Activated CD4-positive, alpha-beta T cell treated with anti-CD3 and anti-CD28 coated beads, Interleukin-2, amount 10 ng/mL, durations not matched to agents 7 days and 5 days (primary cell): ENCODE measurements at places on chromosomes 2 and 18. TPM values are rescaled to one million over a fixed set of nuclear protein-coding genes. Genes with fewer than 3 reads are reported as not detected.

- DNase-seq: no peak
These were observed 40.4 kb upstream of the NETO1 start for GRCh38 chr18:72908181-72908580.

DNA sequence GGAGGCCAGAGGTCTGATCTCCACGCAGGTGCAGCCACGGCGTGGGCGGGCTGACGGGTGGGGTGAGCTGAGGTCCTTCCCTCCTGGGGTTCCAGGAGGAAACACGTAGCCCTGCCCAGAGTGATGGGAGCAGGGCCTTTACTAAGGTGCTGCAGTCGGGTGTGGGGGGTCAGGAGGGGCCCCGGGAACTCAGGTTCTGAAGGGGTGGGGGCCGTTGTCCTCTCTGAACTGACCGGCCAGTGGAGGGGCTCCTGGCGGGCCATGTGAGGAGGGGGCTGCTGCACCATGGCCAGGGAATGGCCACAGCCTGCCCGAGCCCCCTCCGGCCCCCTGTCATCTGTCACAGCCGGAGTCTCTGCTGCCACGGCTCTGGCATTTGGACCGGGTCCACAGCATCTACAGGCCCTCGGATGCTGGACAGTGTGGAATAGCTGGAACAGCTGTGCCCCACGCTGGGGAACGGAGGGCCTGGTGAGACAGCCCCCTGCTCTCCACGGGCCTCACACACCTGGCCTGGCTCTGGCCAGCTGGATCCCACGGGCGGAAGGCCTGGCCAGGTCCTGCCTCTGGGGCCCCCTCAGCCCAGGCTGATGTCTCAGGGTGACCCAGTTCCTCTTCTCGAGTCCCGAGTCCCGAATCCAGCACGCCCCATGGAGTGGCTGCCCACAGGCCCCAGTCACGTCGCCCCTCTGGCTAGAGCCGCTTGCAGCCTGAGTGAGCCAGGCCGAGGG is 145.6 kb upstream of the GPC1 start:
- no peak for DNase-seq

DNA sequence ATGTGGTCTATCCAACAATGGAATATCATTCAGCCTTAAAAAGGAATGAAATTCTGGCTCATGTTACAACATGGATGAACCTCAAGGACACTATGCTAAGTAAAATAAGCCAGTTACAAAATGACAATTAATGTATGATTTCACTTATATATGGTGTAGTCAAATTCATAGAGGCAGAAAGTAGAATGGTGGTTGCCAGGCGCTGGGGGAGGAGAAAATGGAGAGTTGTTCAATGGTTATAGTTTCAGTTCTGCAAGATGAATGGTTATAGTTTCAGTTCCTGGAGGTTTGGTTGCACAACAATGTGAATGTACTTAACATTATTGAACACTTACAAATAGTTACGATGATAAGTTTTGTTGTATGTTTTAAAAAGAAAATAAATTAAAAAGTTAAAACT is 79.2 kb upstream of the IL1R2 start:
- no peak for DNase-seq

- no peak for DNase-seq
These were observed 87.4 kb downstream of the STK39 start for GRCh38 chr2:168159754-168160585.

GRCh38 chr2:158984604-158985135 is 16.2 kb downstream of the TANC1 start:
- DNase-seq: no peak

Gene GKN1
- total RNA-seq: not detected

Gene ALPG
- not detected for total RNA-seq

DNA sequence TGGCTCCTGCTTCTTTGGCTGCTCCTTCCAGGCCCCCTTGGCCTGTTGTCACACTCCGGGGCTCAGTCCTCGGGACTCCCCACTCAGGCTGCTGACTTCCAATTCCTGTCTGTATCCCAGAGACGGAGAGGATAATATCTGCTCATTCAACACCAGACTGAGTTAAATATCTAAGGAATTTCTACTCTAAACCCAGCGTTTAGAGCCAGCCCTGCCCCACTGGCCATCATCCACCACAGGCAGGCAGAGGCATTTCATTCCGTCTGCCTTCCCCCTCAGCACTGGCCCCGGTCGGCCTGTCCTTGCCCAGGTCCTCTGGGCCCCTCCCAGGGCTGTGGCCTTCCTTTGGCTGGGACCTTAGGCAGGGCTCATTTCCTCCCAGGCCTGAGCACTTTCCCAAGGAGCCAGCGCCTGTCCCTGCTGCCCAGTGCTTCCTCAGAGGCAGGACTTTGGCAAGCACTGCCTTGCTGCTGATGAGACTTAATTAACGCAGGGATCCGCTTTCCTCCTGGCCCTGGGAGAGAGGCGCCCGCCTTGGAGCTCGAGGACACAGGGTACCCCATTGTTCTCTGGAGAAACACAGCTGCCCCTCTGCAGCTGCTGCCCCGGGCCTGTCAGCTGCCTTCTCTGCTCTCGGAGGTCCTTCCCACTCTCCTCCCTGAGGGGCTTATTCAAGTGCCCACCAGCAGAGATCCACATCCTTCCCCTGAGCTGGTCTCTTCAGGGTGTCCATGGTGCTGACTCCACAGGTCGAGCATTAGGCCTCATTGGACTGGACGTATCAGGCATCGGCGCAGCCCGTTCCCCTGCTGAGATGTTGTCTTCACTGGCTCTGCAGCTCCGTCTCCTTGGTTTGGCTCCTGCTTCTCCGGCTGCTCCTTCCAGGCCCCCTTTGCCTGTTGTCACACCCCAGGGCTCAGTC is 42.8 kb downstream of the ATOH8 start:
- no peak for DNase-seq

Gene FN1
- 0.44 TPM for total RNA-seq

DNA sequence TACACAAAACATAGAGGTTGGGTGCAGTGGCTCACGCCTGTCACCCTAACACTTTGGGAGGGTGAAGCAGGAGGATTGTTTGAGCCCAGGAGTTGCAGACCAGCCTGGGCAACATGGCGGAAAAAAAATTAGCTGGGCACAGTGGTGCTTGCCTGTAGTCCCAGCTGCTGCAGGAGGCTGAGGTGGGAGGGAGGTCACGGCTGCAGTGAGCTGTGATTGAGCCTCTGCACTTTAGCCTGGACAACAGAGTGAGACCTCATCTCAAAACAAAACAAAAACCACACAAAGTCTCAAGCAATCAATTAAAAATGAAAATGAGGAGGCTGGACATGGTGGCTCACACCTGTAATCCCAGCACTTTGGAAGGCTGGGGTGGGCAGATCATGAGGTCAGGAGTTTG is 4.9 kb downstream of the NOP58 start:
- DNase-seq: no peak

Gene KCNK3
- total RNA-seq: not detected

DNA sequence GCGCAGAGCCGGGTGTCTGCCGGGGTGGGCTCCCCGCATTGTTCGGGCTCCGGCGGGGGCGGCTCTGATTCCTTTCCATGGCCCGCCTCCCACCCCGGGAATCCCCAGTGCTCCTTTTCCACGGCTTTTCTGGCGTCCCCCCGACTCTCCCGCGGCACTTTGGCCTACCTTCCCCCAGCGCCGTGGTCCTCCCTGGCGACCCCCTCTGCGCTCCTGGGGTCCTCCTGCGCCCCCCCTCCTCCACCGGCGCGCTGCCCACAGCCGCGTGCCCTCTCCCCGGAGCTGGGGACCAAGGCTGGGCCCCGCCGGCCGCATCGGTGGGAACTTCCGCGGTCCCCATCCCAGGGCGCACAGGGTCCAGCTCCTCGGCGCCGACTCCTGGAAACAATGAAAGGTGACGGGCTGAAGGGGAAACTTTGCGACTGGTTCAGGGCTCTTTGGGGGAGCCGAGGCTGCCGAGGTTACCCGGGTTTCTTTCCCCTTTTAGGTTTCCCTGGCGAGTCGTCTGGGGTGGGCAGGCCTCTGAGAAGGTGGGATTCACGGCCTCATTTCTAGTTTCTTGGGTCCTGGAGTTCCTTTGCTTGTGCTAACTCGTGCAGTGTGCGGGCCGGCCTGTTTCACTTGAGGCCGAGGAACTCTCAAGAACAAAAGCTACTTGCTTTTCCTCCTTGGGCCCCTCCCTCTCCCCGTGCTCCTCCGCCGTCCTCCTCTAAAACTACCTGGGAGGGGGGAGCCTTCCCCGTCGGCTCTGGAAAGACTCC is 2.2 kb downstream of the TGIF1 start:
- peak; percentile 39 for DNase-seq

- DNase-seq: no peak
These were observed 94.3 kb downstream of the RNF144A start for GRCh38 chr2:7011356-7012083.

GRCh38 chr2:64296140-64296480 is 151.9 kb upstream of the PELI1 start:
- no peak for DNase-seq

- no peak for DNase-seq
These were observed 92.7 kb downstream of the BCL11A start for GRCh38 chr2:60460577-60461420.

- no peak for DNase-seq
These were observed 2043.3 kb upstream of the PIK3C3 start for GRCh38 chr18:39911716-39912115.

GRCh38 chr2:240308111-240308651 is 127.3 kb upstream of the GPC1 start:
- no peak for DNase-seq

- DNase-seq: no peak
These were observed 71.3 kb upstream of the NYAP2 start for GRCh38 chr2:225328192-225328591.

GRCh38 chr2:25894135-25894830 is 16.0 kb upstream of the ASXL2 start:
- no peak for DNase-seq

DNA sequence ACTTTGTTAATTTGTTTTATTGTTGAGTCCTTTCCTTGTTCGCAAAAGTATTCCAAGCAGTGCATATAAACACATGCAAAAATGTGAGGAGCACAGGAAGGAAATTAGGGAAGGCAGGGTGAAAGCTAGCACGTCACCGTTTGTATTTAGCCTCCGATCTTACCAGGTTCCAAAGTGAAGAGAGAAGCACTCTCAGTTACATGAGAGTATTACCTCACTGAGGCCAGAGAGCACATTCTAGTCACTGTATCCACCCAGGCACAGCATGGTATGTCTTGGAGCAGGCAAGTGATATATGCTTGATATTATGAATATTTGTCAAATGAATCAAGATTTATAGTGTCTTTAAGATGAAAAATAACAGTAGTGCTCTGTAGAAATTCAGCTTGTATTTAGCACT is 6.5 kb upstream of the TMEM182 start:
- DNase-seq: no peak

DNA sequence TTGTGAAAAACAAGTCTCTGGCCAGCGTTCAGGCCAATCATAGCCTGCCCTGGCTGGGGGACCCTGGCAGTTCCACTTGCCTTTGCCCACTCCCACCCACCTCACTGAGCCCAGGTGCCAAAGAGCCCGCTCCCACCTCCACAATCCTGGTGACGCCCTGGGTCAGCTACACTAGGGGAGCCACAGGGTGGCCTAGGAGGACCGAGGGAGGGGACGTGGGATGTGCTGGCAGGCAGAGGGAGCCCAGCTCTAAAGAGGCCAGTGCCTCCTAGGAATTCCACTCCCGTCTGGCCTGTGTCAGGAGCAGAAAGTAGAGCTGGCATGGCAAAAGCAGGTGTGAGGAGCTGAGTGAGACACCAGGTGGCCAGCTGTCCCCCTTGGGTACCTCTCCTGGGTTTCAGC is 49.3 kb downstream of the TNS1 start:
- DNase-seq: no peak

DNA sequence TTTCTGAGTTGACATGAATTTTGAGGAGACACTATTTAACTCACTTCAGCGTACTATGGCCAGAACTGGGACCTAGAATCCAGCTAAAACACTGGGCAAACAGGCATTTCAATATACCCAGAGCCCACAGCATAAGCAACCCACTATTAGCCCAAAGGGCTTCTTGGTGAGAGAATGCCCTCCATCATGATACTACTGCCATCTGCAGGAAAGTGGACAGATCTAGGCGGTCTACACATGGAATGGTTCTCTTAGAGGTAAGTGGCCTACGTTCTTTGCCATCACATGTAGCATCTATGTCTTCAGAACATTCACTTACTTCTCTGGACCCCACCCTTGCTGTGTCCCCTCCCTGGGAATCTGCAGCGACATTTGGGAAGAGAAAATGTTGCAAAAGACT is 181.3 kb upstream of the LINC00305 start:
- no peak for DNase-seq

DNA sequence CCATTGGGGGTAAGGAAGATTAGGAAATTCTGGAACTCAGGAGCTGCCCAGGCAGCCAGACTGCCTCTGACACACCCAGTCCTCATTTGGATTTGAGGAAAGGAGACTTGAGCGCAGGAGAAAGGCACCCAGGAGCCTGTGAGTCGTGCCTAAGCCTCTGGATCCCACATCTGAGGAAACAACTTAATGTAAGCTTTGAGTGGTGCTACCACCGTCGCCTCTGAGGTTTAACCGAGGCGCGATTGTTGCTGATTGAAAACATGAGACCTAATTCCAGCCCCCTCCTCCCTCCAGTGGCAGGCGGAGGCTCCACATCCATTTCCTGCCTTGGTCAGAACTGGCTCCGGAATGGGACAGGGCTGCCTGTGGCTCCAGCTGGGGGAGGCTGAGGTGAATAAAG is 176.7 kb upstream of the PKDCC start:
- no peak for DNase-seq

- DNase-seq: no peak
These were observed 1.4 kb upstream of the CFAP65 start for GRCh38 chr2:219042750-219043149.

- no peak for DNase-seq
These were observed 91.5 kb downstream of the EIPR1 start for GRCh38 chr2:3285901-3286645.

Gene UGT1A4
- not detected for total RNA-seq

DNA sequence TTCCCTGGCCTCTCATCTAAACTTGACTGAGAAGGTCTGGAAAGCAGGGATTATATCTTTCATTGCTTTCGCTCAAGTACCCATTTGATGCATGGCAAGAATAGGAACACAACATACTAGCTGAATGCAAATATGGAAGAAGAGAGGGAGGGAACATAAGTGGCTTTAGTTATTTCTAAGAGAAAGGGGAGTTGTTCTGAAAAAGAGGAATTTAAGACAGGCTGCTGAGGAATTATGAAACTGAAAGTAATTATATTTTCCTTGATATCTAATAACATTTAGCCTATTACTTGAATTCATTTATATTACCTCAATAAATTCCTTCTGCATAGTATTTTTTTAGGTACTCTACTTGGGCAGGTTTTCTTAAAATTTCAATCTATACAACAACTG is 105.8 kb upstream of the TTN start:
- no peak for DNase-seq

Gene SAG
- total RNA-seq: not detected

Gene BOLL
- not detected for total RNA-seq

Gene SIX3
- not detected for total RNA-seq

- no peak for DNase-seq
These were observed 135.6 kb downstream of the SMAD2 start for GRCh38 chr18:47794725-47795433.

Gene CD207
- not detected for total RNA-seq

- DNase-seq: no peak
These were observed 294.1 kb downstream of the BCL2 start for GRCh38 chr18:63025251-63026090.

Gene C2orf80
- not detected for total RNA-seq

GRCh38 chr18:63091671-63092364 is 227.8 kb downstream of the BCL2 start:
- no peak for DNase-seq
